NCI-H1694 treated with DMSO at 0.1 percent for 48 hours (cell line): ENCODE measurements at places on chromosomes 3 and 15.

- no peak for DNase-seq
Measured at GRCh38 chr15:27820232-27820631, 278.9 kb downstream of the OCA2 start.

DNA sequence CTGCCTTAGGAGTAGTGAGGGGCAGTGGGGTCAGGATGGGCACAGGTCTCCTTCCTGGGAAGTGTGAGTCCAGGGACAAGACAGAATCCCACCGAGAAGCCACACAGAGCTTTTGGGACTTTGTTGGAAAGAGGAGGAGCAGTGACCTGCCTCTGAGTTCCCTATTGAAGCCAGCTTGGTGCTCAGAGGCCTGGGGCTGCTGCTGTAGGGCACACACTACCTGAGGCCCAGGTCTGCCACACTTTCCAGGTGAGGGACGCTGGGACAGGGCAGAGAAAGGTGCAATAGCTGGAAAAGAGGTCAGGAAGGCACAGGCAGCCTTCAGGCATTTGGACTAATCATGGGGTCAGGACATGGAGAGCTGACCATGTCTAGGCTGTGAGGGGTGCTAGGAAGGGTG, 67.7 kb downstream of the SCN5A start:
- no peak for DNase-seq

GRCh38 chr3:23202921-23203707, at the start of gene UBE2E2:
Gene UBE2E2 (plus strand): TSS chr3:23203327.
- DNase-seq: peak; percentile 3

GRCh38 chr15:57866149-57866736, 159.7 kb downstream of the POLR2M start:
- peak; percentile 1 for DNase-seq

GRCh38 chr3:107977221-107978130, 113.4 kb downstream of the CD47 start:
- no peak for DNase-seq

DNA sequence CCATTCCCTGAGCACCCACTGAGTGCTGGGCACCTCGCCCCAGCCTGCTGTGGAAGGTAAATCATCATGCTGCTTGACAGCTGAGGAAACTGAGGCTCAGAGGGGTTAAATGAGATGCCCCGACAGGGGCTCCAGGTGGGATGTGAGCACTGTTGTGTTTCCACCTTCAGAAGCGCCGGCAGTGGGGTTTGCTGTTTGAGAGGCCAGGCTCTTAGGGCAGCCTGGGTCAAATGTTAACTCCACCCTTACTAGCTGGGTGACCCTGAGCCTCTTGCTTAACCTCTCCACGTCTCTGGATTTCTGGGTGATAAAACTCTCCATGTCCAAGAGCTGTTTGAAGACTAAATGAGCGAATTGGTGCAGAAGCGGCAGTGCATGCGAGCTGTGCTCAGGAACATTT, 43.1 kb downstream of the FAM3D start:
- no peak for DNase-seq

- no peak for DNase-seq
Measured at GRCh38 chr3:17945018-17945798, 202.8 kb upstream of the TBC1D5 start.
